Tongue (tissue), 3 donors: ENCODE measurements at places on chromosomes 1 and 21.

GRCh38 chr1:80066060-80066459 lies 1059.5 kb upstream of the ADGRL4 start:
- no peak for DNase-seq

DNA sequence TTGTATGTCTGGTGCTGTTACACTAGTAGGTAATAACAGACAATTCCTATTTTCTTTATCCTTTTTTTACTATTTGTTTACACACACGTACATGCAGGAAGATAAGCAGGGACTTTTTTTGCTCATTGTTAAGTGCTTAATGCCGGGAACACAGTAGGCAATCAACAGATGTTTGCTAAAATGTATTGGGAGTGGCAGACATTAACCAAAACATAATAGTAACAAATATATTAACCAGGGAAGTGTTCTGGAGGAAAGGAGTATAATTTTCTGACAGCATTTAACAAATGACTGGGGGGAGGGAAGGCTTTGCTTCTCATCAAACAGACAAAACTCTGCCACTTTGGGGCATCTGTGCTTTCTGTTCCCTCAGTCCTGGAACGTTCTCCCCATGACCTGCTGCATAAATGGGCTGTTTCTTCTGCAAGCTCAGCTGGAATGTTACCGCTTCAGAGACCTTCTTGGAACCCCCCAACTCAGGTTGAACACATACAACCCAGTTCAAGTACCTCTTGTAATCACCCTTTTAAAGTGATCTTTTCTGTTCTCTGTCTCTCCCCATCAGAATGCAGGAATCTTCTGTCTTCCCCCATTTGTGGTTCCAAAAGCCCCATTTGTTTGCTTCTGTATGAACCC lies 2.1 kb downstream of the CR1L start:
- no peak for DNase-seq

GRCh38 chr1:36154765-36155407 lies 1.1 kb upstream of the MAP7D1 start:
- peak; percentile 73 for DNase-seq

GRCh38 chr1:232744847-232745246 lies 60.4 kb upstream of the MAP10 start:
- DNase-seq, result no peak

DNA sequence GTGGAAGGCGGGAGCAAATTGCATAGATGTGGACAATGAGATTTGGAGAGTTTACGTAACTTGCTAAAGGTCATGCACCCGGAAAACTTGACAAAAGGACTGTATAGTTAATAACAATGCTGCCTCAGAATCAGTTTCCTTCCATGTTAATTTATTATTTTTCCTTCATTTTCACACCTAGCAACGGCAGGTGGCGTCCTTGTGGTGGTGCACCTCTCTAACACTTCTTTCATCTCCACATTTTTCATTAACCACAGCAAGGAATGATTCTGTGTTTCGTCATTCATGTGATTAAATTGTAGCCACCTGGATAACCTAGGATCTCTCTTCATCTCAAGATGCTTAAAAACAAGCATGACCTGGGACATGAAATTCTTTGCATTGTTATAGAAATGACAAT lies 2133.0 kb downstream of the NCAM2 start:
- no peak for DNase-seq
